ENCODE measurements at places on chromosomes 12 and 14.

- DNase-seq = no peak
These were observed 7.0 kb upstream of the VRK1 start for GRCh38 chr14:96790186-96790585.

DNA sequence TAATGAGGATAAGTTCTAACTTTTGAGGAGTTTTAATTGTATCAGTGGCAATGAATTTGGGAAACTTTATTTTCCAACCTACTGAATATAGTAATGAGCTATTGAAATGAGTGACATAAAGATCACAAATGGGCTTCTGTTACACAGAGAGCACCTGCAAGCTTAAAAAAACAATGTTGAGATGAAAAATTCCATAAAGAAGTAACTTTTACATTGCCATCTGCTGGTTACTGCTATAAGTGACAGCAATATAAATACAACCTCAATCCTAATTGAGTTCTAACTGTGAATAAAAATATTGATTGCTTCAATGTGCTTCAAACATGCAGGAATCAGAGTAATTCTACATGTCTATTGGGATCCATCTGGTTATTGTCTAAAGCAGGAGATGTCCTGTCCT lies 14.2 kb downstream of the WIF1 start:
- DNase-seq = no peak

GRCh38 chr14:74569806-74570591 lies 42.0 kb downstream of the LTBP2 start:
- no peak for DNase-seq

GRCh38 chr12:39237004-39237403 lies 205.9 kb downstream of the KIF21A start:
- no peak for DNase-seq

DNA sequence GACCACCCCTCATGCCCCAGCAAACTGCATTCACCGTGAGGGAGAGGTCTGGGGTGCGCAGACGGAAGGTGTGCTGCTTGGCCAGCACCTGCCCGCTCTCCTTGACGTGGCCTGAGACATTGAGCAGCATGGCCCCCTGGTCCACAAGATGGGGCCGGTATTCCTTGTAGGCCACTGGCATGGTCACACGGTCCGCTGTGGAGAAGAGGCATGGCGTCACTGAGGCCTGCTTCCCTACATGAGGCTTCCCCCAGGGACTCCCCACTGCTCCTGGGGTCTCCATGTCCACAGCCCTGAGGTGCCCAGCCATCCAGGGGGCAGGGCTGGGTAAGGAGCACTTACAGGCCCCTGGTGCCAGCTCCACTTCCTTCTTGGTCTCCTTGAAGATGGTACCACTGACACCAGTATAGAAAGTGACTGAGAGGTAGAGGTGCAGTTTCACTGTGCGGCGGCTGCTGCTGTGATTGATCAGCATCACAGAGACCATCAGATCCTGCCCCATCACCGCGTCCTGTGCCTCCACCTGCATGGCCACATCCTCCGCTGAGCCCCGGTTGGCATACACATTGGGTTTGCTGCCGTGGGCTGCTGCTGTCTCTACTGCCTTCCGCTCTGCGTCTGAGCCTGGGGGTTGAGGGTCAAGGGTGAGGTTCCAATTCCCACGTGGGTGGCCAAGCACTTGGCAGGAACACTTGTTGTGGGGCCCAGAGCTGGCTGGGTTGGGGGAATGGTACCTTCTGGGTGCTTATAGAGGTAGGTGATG lies 8.2 kb downstream of the TGM1 start:
- DNase-seq = no peak

- no peak for DNase-seq
These were observed 93.5 kb upstream of the MED13L start for GRCh38 chr12:116370886-116371580.

All from B cell (primary cell).